ENCODE measurements at places on chromosomes 1 and 21. TPM values are rescaled to one million over a fixed set of nuclear protein-coding genes. Genes with fewer than 3 reads are reported as not detected.

DNA sequence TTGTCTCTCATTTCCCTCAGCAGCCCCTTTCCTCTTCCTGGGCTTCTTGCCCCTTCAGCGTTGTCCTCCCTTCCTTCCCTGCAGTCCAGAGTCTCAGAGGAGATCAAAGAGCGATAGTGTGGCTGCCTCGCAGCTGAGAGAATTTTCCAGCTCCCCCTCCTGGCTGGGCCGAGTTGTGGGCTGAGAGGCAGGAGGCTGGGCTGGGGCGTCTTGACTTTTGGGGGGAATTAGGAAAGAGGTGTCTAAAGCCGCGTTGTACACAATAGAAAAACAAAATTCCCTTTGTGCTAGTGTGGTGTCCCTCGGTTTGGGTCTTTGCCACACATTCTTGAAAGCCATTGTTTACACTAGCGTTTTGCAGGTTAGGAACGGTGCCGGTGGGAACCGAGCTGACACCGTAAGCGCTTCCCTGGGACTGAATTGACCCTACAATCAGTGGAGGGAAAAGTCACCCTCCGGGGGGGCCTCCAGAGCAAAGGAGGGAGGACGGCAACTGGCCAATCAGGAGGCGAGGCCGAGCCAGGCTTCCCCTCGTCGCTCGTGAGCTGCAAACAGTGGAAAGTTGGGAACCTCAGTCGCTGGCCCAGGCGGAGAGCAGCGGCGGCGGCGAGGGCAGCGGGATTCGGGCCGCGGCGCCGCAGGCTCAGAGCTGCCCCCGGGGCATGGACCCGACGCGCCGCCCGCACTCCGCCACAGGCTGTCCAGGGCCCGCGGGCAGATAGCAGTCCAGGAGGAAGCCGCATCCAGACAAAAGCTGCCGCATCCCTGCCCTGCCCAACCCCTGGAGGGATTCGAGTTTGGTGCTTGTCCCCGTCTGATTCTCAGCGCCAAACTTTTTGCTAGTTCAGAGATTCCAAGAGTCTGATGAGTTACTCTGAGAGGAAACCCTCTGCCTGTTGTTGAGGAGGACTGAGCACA is at the start of gene HMCN1:
HMCN1 (plus strand) TSS at position 574 of the 918 bp plus-strand sequence. CDS start 389 bp downstream, outside the sequence.
- no peaks in the 10 kb centered on the region for H3K36me3 ChIP-seq
- H3K27ac ChIP-seq = no peak within 1 kb of the TSS
- H3K27me3 ChIP-seq = peaks cover 12% of the 10 kb centered on the region
- no peak within 1 kb of the TSS for H3K4me3 ChIP-seq

DNA sequence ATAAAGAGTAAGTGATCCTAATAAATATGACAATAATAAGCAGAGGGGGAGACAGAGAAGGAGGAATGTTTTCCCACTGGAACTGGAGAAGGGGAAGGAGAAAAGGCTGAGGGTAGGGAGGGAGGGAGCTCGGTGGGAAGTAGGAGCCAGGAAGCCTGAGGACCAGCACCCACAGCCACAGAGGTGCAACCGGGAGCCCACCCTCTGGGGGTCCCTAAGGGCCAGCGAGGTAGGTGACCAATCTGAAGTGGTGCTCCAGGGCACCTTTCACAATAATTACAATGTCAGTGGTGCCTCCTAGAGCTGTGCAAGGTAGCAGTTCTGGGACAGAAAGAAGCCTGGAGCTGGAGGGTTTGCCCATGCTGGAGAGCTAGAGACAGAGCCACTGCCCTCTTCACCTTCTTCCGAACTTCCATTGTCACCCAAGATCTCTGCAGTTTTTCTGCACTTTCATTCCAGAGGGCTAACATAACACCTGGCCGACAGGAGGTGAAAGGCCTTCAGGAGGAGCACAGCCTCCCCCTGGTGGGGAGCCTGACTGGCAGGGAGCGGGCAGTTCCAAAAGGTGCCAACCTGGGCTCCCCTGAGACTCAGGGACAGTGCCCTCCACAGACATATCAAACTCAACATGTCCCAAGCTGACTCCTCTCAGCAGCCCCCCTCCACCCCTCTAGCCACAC is 4.1 kb upstream of the AHCYL1 start:
- H3K27ac ChIP-seq = no peak overlapping the region
- H3K4me1 ChIP-seq = peaks cover 4% of the 10 kb centered on the region
- no peaks in the 10 kb centered on the region for H3K27me3 ChIP-seq
- no peak for DNase-seq

DNA sequence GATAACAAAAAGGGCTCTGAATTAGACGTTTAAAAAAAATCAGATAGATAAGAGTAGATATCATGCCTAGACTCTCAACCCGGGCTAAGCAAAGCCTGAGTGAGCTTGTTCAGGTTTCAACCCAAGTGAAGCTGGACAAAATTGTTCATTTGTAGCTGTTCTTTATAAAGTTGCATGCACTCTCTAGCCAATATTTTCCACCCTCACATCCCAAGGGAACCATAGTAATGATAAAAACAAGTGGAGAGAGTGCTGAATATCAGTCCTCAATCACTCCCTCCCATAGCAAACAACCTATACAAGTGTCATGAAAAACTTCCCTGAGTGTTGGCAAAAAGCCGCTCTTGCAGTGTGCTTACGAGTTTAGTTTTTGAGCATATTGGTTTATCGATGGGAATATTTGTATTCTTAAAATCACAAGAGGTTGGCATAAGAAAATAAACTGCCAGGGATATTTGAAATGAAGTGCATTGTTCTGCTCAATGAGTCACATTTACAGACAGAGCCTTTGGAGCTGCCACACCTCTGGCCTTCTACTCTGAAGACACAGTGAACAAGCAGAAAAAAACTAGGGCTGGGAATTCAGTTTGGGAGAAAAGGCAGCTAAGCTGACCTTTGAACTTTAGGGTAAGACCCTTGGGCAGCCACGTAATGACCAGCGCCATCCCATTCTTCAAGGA is 2.2 kb upstream of the CLCA2 start:
- no peaks in the 10 kb centered on the region for H3K4me1 ChIP-seq
- no peak overlapping the region for H3K4me3 ChIP-seq
- no peaks in the 10 kb centered on the region for H3K36me3 ChIP-seq
- no peak overlapping the region for H3K27ac ChIP-seq
- no peak for DNase-seq

Gene CYP4B1
- 0.38 TPM for total RNA-seq

Gene CLIC6
- total RNA-seq = 31.9 TPM

GRCh38 chr1:109432336-109432735 is 6.1 kb upstream of the PSMA5 start:
- no peaks in the 10 kb centered on the region for H3K4me1 ChIP-seq
- DNase-seq = no peak
- no peaks in the 10 kb centered on the region for H3K27me3 ChIP-seq
- no peak overlapping the region for H3K4me3 ChIP-seq
- H3K27ac ChIP-seq = no peak overlapping the region
- no peaks in the 10 kb centered on the region for H3K36me3 ChIP-seq
